ENCODE measurements at places on chromosomes 1 and 21. TPM values are rescaled to one million over a fixed set of nuclear protein-coding genes. Genes with fewer than 3 reads are reported as not detected.
A peak's percentile ranks its signal among the peaks of the same experiment; 100 is the strongest.

- no peak for DNase-seq
These were observed 240.9 kb upstream of the ADGRL2 start for GRCh38 chr1:81559662-81560350.

Gene MRAP
- total RNA-seq: not detected

Gene LTN1
- total RNA-seq: 22.0 TPM

Gene PIGC
- total RNA-seq: 22.8 TPM

- no peak for DNase-seq
These were observed 89.2 kb downstream of the LTN1 start for GRCh38 chr21:28903448-28903847.

- no peak for DNase-seq
These were observed 201.5 kb downstream of the HS2ST1 start for GRCh38 chr1:87115891-87116290.

DNA sequence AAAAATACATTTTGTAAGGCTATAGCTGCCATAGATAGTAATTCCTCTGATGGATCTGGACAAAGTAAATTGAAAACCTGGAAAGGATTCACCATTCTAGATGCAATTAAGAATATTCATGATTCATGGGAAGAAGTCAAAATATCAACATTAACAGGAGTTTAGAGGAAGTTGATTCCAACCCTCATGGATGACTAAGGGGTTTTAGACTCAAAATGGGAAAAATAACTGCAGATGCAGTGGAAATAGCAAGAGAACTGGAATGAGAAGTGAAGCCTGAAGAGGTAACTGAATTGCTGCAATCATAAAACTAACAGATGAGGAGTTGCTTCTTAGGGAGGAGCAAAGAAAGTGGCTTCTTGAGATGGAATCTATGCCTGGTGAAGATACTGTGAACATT is 230.8 kb downstream of the KCTD3 start:
- no peak for DNase-seq

DNA sequence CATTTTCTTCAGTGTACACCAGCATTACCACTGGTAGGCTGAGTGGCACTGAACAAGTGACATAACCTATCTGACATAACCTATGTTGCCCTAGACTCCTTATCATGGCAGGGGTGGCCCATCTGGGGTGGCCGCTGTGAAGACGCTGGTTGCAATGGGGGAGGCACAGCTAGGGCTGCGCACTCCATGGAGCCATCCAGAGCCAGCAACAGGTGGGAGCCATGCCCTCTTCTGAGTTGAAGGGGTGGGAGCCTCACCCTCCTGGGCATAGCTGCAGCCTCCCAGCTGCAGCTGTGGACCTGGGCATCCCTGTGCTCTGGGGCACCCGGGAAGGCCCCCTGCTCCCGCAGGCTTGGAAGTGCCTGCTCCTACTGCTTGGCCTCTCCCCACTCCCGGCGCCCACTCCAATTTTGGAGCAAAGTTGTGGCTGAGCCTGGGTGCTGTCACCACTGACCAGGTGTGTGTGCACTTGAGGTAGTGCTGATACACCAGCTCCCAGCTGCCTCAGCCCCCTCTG is 52.4 kb upstream of the NTPCR start:
- DNase-seq: no peak

Gene PTPN7
- 8.5 TPM for total RNA-seq

Gene CDC73
- 59.8 TPM for total RNA-seq

Gene GRIK3
- total RNA-seq: 0.27 TPM

DNA sequence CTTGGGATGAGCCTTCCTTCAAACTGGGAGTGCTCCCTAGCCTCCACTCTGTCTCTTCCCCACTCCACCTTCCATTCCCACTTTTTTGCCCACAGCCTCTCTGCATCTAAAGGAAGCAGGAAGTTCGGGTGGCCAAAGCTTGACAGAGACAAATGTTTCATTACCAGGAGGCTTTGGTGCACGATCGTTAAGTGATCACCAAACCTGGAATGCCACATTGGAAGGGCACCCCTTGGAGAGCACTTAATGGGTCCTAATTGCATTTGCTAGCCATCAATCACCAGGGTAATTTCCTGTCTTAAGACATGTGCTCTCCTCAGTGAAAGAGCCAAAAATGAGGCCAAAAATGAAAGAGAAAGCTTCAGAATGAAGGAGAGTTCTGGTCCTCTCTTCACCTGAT is 206.5 kb downstream of the TNR start:
- DNase-seq: no peak

DNA sequence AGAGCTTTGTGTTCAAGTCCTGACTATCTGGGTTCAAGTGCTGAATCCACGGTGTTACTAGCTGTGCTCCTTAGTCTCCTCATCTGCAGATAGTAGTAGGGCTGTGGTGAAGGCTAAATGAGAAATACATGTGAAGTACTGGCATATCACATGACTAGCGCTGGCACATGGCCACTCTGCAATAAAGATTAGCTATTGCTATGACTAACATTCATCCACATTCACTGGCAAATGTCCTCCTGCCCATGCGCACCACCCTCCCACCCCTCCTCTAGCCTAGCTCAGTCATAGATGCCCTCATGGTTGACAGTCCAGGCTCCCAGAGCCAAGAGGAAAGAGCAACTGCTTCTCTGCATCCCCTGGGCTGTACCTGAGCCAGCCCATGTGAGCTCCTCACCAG is 8.5 kb upstream of the COL8A2 start:
- no peak for DNase-seq

Gene SLFNL1
- 4.8 TPM for total RNA-seq

DNA sequence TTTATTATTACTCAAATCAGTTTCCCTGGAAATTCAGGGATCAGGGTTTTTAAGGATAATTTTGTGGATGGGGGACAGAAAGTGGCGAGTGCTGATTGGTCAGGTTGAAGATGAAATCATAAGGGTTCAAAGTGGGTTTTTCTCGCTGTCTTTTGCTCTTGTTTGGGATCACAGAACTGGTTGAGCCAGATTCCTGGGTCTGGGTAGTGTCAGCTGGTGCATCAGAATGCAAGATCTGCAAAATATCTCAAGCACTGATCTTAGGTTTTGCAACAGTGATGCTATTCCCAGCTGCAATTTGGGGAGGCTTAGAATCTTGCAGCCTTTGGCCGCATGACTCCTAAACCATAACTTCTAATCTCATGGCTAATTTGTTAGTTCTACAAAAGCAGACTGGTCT is 9.3 kb downstream of the CHI3L2 start:
- DNase-seq: no peak

Gene HCRTR1
- total RNA-seq: not detected

DNA sequence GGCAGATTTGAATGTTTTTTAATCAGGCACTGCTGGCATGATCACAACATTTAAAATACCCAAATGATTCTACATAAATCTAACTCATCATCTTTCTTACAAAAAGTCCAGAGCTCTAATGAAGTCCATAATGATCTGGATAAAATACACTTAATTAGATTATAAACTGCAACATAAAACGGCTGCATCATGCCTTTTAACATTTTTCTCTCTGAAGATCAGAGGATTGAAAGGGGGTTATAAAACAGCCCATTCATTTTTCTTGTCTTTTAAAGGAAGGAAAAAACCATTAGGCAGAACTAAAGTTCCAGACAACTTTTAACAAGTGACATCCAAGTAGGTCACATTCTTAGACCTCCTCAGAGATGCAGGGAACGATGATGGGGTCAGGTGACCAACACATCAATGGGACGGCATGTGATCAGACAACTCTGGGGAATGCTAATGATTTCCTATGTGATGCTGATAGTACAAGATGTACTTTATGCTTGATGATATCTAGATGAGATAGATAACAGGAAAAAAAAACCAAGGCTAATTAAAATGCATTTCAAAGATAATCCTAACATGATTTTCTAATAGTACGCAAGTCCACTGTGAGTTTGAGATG is 455.1 kb downstream of the SMYD3 start:
- DNase-seq: no peak

Gene TNFSF4
- total RNA-seq: 1.5 TPM

GRCh38 chr1:24748191-24749121 is 3.2 kb downstream of the CLIC4 start:
- no peak for DNase-seq

Gene NFASC
- 12.2 TPM for total RNA-seq

- no peak for DNase-seq
These were observed 19.3 kb upstream of the ACTL8 start for GRCh38 chr1:17735793-17736192.

DNA sequence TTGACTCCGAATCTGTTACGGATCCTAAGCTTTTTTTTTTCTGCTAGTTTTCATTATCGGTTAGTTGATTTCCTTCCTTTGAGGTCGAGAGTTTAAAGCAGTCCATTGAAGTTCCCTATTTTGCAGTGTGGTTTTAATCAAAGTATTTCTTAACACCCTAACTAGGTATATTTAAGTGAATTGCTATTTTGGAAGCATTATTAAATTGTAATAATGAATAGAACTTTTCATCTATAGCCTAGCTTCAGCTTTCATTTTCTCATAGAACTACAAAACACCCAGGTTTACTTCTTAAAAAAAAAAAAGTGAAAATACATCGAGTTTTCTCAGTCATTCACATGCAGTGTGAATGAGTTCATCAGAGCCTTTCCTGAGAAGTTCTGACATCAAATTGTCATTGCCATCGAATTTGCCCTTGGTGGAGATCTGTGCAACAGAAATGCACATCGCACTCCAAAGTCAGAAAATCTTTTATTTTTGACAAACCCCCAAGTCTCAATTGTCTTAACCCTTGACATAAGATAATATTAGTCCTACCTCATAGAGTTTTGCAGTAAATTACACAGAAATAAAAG is 1.1 kb upstream of the LBR start:
- no peak for DNase-seq

DNA sequence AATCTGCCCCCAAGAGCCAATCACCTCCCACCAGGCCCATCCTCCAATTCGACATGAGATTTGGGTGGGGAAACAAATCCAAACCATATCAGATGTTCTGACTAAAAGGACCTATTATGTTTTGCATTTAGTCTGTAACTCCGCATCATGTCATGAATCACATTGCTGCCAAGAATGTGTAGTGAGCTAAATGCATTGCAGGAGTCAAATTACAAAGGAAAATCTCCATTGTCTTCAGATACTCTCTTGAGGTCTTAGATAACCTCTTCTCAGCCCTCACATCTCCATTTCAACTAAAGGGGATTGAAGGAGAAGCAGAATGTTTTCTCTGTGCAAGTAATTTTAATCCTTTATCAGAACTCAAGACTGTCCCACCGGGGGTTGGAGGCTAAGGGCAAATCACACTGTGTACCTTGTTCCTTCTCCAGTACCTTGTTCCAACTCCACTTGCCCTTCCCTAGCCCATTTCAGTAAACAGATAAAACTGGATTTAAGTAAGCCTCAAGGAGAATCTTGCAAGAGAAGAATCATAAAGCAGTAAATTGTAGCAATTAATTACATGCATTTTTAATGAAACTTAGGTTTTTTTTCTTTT is 34.1 kb downstream of the EXTL2 start:
- DNase-seq: no peak

Gene SMCP
- total RNA-seq: not detected

- no peak for DNase-seq
These were observed 19.3 kb downstream of the OBSCN start for GRCh38 chr1:228226956-228227791.

DNA sequence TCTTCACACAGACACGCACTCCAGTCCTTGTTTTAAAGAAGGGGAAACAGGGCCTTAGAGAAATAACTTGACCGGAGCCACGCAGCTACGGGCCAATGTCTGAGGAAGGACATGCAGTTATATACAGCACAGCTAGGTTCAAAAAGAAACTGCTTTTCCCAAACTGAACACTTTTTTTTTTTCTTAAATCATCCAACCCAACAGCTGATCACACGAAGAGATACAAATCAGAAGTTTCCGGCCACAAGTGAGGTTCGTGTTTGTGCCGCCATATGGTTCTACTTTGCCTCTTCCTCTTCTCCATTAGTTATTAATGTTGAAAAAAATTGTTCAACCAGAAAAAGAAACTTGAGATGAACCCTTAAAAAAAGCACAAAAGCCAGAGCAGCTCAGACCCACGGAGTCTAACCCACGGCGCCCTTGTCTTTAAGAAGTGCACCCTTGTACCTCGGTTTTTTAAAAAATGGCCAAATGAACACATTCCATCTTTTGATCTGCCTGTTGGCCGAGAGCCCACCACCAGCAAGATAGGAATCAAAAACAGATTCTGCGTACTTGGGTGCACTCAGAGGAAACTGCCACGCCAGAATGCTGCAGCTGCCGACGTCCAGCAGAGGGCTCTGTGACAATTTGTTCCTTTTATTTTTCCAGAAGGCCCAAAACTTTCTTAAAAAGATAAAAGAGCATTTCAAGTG is 78.9 kb downstream of the SLC66A1 start:
- no peak for DNase-seq

Gene HES2
- 6.4 TPM for total RNA-seq

DNA sequence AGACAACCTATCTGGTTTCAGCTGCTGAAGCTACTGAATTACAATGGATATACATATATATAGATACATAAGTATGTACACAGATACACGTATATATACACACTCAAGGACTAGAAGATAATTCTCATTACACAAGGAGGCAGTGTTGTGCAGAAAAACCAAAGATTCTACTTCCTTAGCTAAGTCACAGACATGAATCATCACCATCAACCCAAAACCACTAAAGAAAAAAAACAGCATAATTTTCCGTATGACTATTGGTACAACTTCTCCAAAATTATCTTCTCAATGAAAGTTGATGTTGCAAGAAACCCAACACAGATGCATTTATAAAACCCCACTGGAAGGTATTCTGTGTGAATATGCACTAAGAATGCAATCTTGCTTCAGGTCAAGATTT is 36.8 kb upstream of the RPF1 start:
- no peak for DNase-seq

Gene ANGPTL3
- total RNA-seq: not detected

- DNase-seq: no peak
These were observed 76.1 kb upstream of the RGS2 start for GRCh38 chr1:192732787-192733186.

Gene CCDC185
- not detected for total RNA-seq

Gene ZMPSTE24
- total RNA-seq: 42.5 TPM

GRCh38 chr1:45894331-45894730 is 90.9 kb downstream of the MAST2 start:
- no peak for DNase-seq

- DNase-seq: no peak
These were observed 570.5 kb downstream of the PTPRU start for GRCh38 chr1:29806646-29807319.

Gene CYP4X1
- total RNA-seq: 12.8 TPM

GRCh38 chr1:2290595-2291510 is 62.7 kb downstream of the SKI start:
- DNase-seq: peak; percentile 89

DNA sequence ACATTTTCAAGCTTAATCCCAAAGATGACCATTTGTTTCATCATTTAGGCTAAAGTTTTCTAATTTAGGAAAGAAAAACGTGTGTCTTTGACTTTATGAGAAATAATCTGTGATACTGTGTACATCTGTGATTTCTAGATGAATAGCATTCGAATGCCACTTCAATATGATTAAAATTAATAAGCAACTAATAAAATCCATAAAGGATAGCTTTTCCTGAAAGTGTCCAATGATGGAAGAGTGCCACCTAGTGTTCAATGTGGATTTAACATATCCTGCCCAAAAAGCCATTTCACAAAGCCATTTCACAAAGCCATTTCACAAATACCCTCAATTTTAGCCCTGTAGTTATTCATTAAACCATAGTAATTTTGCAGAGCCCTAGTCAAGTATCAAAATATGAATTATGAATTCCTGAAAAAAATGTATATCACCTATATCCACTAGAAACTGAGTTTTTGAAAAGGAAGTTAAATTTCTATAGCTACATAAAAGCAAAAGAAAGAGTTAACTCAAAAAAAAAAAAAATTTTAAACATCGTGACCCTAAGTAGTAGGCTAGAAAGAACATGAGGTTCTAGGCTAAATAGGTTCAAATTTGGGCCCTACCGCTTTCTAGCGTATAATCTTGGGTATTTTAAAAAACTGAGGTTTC is 19.1 kb downstream of the NME7 start:
- DNase-seq: no peak

Gene LPAR3
- 5.7 TPM for total RNA-seq

Gene SYT11
- total RNA-seq: 9.6 TPM

Data from lower lobe of right lung (tissue), 2 donors.